ENCODE measurements at places on chromosomes 12 and 14. TPM values are rescaled to one million over a fixed set of nuclear protein-coding genes. Genes with fewer than 3 reads are reported as not detected.

DNA sequence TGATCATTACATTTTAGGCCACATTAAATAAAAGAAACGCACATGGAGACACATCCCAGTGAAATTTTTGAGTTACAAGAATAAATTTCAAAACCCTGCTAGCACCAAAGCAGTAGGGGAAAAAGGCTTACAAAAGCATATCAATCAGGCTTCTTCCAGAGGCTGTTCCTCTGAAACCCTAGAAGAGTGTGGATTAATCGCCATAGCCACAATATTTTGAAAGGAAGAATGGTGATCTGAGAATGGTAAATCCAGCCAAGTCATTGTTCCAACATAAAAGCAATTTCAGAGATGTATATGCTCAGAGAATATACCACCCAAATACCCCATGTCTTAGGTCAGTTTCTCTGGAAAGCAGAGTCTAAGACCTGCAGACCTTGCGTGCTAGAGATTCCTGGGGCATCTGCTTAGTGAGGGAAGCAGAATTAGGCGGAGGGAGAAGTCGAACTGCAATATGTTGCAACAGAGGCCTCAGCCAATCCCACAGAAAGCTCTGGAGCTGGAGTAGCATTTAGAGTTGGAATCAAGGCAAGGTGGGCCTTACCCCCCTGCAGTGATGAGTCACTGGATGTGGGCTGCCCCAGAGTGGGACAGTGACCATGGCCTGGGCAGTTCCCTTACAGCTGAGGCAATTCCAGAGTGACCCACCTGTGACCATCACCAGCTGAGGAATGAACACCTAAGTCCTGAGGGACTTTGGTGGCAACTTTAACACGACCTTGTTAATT is 125.2 kb downstream of the NTF3 start:
- no peak for DNase-seq

GRCh38 chr12:92485351-92486348 is 217.1 kb upstream of the PLEKHG7 start:
- DNase-seq = no peak

DNA sequence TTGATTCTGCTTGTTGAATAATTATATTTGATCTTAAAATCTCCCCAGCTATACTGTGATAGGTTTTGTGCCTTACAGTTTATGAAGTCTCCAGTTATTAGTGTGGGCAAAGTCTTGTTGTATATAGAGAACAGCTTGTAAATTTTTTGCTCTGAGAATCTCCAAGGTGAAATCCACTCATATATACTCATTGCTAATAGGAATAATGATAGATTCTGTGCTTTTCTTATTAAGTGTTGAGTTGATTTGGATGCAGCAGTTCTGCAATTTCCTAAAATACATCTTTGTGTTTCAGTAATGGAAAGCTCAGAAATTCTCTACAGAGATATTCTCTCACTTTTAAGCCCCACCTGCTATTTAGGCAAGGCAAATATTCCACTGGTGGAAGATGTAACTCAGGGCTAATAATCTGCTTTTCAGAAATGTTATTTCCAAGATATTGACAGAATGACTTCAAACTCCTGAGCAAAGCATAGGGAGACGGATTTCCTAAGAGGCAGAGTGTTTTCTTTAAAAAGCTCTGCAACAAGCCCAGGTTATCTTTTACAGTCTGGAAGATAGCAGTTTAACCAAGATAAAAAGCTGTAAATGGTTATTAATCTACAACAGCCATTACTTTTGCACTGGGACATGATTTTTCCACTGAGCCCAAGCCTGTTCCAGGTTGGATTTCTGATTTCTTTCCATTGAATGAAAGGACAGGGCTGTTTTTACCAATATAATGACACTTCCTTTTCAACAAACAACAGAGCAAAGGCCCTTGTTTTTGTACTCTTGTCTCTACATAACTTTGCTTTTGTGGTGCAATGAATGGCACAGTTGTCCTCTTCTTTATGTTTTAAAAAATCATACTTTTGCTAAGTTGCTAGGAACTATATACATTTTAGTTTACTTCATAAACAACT is 239.9 kb upstream of the ATP2B1 start:
- DNase-seq = no peak

- DNase-seq = no peak
These were observed 484.8 kb downstream of the EGLN3 start for GRCh38 chr14:33465846-33466700.

The DIO3 gene
- total RNA-seq = 0.64 TPM

GRCh38 chr12:7060353-7060954 is at the start of gene C1S:
C1S (plus strand) TSS chr12:7060718; CDS start chr12:7061913, 1,195 bp downstream.
- DNase-seq = peak; percentile 42

GRCh38 chr14:29236848-29237247 is 470.3 kb downstream of the FOXG1 start:
- DNase-seq = no peak

DNA sequence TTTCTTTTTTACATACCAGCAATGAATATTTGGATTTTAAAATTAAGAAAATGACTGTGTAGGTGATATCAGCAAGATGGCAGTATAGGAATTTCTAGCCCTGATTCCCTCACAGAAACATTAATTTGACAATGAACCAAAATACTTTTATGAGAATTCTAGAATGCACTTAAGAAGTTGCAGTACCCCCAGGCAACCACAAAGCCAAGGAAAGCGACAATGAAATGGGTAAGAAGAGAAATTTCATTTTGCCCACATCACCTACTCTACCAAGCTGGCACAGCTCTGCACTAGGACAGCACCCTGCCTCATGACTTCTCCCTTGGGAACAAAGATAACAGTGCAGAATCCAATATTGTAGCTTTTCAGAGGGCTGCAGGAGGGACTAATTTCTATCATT is 6.6 kb downstream of the OR9K2 start:
- no peak for DNase-seq

- no peak for DNase-seq
These were observed 25.5 kb downstream of the RASAL1 start for GRCh38 chr12:113109872-113110599.

GRCh38 chr12:126607157-126607556 is 1541.9 kb downstream of the AACS start:
- DNase-seq = no peak

- no peak for DNase-seq
These were observed 21.0 kb upstream of the CCND2 start for GRCh38 chr12:4252601-4253000.

DNA sequence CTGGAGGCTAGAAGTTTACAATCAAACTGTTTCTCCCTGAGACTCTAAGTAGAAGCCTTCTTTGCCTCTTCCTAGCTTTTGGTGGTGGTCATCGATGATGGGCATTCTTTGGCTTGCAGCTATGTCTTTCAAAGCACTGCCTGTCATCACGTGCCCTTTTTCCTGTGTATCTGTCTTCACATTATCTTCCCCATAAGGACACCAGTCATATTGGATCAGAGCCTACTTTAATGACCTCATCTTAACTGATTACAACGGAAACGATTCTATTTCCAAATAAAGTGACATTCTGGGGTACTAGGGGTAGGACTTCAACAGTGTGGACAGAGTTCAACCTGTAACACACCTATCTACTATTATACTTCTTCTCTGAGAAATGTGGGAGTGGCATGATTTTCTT is 31.1 kb upstream of the IFNG-AS1 start:
- DNase-seq = no peak

DNA sequence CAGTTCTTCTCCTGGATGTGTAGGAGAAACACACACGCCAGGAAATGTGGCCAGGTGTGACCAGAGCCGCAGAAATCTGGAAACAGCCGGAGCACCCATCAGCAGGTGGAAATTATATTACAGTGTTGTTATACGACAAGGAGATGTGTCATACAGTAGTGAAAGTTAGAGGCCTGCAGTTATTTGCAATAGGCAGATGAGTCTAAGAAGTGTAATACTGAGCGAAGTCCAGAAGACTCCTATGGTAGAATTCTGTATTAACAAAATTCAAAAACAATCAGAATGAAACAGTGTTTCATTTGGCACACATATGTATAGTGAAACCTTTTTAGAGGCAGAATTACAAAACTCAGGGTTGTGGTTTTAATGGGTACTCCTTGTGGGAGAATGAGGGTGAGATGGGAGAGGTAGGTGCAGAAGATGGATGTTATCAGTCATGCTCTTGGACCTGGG is 39.3 kb upstream of the AMN start:
- no peak for DNase-seq

The SPSB2 gene
- total RNA-seq = 25.5 TPM

- DNase-seq = no peak
These were observed 55.1 kb upstream of the ARID2 start for GRCh38 chr12:45674181-45674977.

GRCh38 chr14:67571275-67571990 is 28.6 kb downstream of the PIGH start:
- peak; percentile 72 for DNase-seq

DNA sequence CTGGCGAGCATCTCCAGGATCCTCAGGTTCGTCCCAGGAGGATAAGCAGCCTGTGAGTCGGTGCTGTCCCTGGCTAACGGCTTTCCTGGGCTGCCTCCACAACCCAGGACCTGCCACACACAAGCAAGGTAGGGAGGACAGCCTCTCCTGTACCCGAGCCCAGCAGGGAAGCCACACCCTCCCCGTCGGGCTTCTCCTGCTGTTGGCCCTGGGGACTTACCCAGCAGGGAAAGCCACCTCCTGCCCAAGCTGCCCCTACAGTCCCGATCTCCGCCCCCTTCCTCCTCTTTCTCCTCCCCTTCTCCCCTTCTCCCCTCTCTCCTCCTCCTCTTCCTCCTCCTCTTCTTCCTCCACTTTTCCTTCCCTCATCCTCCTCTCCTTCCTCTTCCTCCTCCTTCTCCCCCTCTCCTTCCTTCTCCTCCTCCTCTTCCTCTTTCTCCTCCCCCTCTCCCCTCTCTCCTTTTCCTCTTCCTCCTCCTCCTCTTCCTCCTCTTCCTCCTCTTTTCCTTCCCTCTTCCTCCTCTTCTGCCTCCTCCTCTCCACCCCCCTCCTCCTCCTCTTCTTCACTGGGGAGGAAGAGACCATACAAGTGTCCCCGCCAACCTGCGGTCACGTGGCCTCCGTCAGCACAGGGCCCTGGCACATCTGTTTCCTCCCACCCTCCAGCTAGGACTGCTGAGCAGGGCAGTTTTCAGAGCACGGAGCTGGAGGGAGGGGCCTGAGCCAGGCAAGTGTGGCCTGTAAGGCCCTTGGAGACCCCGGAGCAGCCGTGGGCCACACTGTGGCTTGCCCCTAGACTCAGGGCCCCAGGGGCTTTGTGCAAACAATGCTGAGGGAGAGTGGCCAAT is 17.3 kb upstream of the RFLNA start:
- no peak for DNase-seq

The SOAT2 gene
- total RNA-seq = not detected

DNA sequence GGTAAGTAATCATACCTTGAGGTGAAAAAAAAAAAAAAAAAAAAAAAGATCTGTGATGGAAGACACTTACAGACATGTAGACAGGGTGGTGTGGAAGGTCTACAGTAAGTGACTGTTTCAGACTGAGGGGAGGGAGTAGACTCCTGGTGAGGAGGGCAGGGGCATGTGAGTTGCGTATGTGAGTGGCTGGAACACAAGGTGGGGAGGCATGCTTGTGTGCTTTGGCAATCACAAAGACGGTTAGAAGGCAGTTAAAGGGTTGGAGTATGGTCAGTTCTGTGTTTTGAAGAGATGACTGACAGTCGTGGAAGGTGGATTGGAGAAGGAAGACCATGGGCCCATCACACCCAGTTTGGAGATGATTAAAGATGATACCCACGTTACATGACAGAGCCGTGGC is 65.2 kb downstream of the ETV6 start:
- no peak for DNase-seq

DNA sequence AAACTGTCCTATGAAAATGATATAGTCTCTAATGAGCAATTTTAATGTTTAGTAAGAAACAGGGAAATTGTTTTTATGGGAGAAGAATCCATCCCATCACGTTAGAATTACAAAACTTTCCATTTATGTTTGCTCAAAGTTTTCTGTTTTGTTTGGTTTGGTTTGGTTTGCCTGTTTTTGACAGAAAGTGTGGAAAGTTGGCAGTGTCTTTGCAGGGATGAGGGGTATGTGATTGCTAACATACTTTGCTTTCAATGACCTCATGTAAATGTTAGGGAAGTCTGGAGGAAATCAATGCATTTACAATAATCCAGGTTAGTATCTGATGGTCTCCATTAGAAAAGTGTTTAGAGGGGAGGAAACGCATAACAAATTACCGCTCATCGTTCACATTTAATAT is 12.3 kb upstream of the NAV3 start:
- DNase-seq = no peak

The ALG10B gene
- 3.5 TPM for total RNA-seq

The RERG gene
- total RNA-seq = 0.21 TPM

The MEG3 gene
- 534 TPM for total RNA-seq

The WNK1 gene
- total RNA-seq = 123 TPM

- DNase-seq = no peak
These were observed 10.2 kb downstream of the GSKIP start for GRCh38 chr14:96373538-96373937.

DNA sequence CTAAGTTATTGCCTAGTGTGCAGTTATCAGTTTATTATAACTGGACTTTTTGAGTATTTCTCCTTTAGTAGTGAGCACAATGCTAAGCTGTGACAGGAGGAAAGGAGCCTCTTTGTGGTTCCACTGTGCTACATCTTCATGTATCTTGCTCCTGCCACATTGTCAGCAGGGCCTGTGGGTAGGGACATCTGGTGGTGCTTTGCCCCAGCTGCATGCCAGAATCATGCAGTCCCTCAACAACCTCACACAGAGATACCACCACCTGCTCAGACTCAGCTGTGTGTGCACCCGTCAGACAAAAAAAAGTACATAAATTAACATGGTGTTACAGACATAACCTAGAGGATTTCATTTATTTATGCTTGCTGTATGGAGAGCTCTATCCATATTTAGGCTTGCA is 51.1 kb downstream of the MIS18BP1 start:
- DNase-seq = peak; percentile 33

- DNase-seq = no peak
These were observed 44.8 kb downstream of the LTBP2 start for GRCh38 chr14:74567219-74567618.

The ATP6V1D gene
- 51.4 TPM for total RNA-seq

- no peak for DNase-seq
These were observed 177.5 kb upstream of the VASH1 start for GRCh38 chr14:76583805-76584204.

DNA sequence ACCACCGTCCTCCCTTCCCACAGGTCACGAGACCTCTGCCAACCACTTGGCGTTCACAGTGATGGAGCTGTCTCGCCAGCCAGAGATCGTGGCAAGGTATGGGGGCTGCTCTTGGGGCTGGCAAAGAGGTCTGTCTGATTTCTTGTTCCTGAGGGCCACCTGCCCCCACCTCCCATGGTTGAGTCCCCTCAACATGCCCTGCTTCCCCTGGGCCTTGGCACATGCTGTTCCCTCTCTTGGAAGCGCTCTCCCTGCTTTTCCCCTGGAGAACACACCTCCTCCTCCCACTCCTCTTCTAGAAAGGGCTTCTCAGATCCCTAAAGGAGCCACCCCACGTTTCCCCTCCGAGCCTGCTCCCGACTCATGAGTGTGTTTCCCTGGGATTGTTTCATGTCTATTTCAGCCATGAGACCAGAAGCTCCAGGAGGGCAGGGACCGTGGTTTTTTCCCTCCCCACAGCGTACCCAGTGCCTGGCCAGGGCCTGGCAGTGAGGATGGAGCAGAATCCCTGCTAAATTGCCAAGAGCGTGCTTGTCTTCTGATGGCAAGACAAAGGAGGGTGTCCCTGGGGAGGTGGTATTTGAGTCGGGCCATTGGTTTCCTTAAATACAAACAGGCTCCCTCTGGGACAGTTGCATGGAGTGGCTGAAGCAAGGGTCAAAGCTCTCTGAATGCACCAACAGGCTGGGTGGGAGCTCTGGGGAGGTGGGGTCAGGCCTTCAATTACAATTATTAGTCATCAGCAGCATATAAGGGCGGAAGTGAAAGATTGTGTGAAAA is 34.1 kb downstream of the CYP46A1 start:
- DNase-seq = no peak
